ENCODE measurements at places on chromosomes 2 and 18. TPM values are rescaled to one million over a fixed set of nuclear protein-coding genes. Genes with fewer than 3 reads are reported as not detected.
A peak's percentile ranks its signal among the peaks of the same experiment; 100 is the strongest.

The SH2D6 gene
- polyA plus RNA-seq, result 0.48 TPM

The SEPTIN2 gene
- 653 TPM for polyA plus RNA-seq

- DNase-seq, result peak; percentile 77
These were observed at the start of gene FIGN for GRCh38 chr2:163735685-163736432. Gene FIGN, minus strand, starts transcription at chr2:163736008. Its CDS starts 1,081 bp downstream, at chr2:163734927.

The C18orf54 gene
- polyA plus RNA-seq, result 12.6 TPM

The RBM44 gene
- polyA plus RNA-seq, result 1.6 TPM
